ENCODE measurements at places on chromosomes 3 and 15. TPM values are rescaled to one million over a fixed set of nuclear protein-coding genes. Genes with fewer than 3 reads are reported as not detected.

SH2D7 gene
- not detected for total RNA-seq

DTX3L gene
- total RNA-seq: 13.6 TPM

CCDC12 gene
- 24.2 TPM for total RNA-seq

CASR gene
- not detected for total RNA-seq

SMARCC1 gene
- total RNA-seq: 28.0 TPM

CHRNA7 gene
- 0.77 TPM for total RNA-seq

IGSF11 gene
- 2.7 TPM for total RNA-seq

CCNB2 gene
- total RNA-seq: 0.55 TPM

KLHL6 gene
- 2.1 TPM for total RNA-seq

GABRA5 gene
- total RNA-seq: 1.6 TPM

ABHD6 gene
- total RNA-seq: 7.0 TPM

SETMAR gene
- total RNA-seq: 12.3 TPM

GCSAM gene
- total RNA-seq: 0.08 TPM

NRROS gene
- total RNA-seq: 6.0 TPM

All from left cardiac atrium (tissue), 4 donors.